SW480 (cell line): ENCODE measurements at places on chromosomes 5 and 9.

GRCh38 chr5:14035859-14036503 is 91.5 kb upstream of the DNAH5 start:
- peak; percentile 98 for DNase-seq

DNA sequence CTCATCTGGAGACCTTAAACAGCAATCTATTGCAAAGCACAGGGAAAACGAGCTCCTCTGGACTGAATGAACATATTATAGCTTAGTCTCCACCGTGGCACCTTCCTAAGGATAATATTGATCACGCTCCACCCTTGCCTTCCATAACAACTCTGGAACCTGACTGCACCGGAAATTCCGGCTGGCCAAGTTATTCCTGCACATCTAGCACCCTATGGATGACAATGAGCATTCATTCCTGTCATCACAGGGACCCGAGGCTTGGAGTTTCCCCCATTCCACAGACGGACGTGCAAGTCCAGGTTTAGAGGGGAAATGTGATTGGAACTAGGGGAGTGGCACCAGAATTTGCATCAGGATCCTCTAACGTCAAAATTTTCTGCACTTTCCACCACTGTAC is 27.5 kb downstream of the STK10 start:
- no peak for DNase-seq

- DNase-seq, result no peak
These were observed 363.5 kb downstream of the CDH9 start for GRCh38 chr5:26674846-26675245.

DNA sequence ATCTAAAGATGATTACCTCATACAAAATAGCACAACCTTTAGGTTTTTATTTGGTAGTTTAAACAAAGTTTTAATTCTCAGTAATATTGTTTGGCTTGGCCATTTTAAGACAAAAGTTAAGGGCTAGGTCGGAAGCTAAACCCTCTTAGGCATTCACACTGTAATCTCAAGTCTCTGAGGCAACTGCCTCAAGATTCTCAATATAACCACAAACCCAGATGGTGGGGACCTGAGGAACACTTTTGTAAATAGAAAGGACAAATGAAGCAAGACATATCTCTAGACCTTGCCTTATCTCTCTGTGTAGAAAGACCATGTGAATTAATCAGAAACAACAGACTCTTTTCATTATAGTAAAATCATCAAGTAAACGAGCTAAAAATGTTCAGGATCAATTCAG is 500.2 kb upstream of the CDH6 start:
- DNase-seq, result no peak

DNA sequence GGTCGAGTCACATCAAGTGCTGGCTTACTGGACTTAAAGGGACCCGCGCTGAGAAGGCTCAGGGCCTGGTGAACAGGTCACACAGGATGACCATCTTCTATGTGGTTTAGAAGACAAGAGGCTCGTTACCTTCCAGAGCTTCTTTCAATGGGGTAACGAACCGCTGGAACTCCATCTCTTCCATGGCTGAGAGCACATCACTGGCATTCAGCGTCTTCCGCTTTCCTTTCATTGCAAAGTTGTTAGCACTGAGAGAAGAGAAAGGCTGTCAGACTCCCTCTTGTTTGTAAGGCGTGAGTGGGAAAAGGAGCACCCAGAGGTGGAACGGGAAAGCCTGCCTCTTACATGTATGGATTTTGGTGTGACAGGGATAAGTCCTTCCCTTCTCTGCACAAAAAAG is 994 bp downstream of the POLE3 start:
- DNase-seq, result no peak

- peak; percentile 4 for DNase-seq
These were observed 24.2 kb downstream of the POU5F2 start for GRCh38 chr5:93717162-93717561.

GRCh38 chr5:106875591-106876297 is 795.0 kb downstream of the EFNA5 start:
- no peak for DNase-seq

DNA sequence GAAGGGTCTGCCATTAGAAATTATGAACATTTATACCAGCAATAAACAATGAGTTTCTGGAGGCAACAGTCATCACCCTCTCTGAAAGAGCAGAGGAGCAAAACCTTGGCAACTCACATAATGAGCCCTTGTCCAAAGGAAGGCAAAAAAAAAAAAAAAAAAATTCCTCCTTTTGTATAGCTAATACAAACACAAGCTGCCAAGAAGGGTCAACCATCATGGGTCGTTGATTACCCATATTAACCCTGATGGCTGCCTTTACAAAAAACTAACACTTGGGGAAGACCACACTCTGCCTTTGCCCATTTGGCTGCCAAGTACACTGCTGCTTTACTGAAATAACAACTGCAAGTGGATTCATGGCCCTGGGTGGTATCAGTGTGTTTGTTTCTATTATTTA is 272.7 kb downstream of the ADAMTSL1 start:
- no peak for DNase-seq

- DNase-seq, result peak; percentile 67
These were observed 23.8 kb downstream of the KLF4 start for GRCh38 chr9:107465467-107466451.

GRCh38 chr5:143254819-143255218 is 148.7 kb downstream of the NR3C1 start:
- no peak for DNase-seq

DNA sequence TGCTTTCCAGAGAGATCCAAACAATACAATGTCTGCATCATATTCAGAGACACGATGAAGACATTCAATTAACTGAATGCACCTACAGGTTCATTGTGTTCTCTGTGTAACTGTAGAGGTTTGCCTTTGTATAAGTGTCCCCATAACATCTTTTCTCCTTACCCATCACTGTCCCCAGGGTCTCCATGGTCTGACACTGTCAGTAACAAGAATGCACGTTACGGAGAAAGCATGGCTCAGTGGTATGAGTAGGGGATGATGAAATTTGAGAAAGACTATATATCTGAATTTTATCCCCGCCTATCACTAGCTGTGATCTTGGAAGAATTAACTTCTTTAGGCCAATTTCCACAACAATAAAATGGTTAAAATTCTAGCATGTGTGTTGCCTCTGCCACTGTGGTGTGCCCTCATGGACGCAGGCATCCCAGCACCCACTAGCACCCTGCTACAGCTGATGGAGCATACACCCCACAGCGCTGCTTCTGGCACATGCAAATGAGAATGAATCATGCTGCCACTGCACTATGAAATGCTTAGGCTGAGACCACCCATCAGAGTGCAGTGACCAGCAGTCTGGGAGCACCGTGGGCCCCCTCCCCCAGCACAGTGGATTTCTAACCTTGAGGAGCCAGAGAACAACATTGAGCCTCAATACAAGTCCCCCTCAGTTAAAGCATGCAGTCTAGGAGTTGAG is 54.3 kb downstream of the RGMB start:
- DNase-seq, result no peak

GRCh38 chr5:159410480-159410879 is 80.2 kb upstream of the IL12B start:
- DNase-seq, result no peak

DNA sequence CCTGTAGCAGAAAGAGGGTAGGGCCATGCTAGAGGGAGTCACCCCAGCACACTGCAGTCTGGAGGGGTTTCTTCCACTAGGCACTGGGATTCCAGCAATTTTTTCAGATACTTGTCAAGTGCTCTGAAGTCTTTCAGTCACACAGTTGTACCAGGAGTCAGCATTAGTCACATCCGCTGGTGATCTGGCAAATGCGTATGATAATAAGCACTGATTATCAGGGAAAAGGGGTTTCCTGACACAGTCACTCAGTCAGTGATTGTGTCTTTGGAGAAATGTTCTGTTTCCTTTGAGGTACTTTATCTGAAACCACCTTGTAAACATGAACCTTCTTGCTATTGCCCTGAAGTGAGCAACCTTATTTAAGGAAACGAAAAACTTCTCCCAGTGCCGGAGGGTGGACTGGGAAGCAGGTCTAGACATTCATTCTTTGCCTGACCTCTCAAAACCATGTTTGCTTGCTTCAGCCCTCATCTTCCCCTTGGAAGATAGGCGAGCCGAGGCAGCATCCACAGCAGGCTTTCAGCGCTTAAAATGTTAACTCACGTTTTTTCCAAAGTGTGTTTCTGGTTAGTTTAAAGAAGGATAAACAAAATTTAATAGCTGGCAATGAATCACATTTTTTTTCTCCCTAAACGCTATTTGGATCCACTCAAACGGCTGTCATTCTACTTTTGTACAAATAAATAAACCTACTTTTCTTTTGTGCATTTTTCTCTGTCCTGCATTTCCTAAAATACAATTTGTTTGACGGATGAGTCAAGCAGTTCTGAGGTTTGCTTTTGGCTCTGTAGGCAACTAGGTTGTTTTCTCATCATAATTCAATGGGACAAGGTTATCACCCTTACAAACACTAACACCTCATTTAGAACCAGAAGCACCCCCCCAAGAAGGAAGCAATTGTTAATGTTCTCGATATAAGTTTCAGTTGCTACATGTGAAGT is 77.7 kb downstream of the FOXD1 start:
- DNase-seq, result peak; percentile 47

- no peak for DNase-seq
These were observed 132.1 kb upstream of the RUSC2 start for GRCh38 chr9:35357826-35358225.

DNA sequence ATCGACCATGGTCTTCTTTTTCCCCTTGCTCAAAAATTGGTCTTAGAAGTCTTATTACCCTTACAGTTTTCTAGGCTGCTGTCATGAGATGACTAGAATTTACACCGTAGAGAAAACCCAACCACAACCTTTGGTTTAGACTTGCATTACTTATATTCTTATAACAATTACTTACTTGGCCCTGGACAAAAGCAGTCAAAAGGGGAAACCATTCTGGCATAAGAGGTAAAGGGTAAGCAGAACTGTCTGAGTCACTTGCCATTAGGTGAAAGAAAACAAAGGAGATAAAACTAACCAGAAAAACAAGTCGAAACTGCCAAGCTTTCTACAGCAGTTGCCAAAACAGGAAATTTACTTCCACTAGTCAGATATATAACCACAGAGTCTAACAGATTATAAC is 17.9 kb downstream of the TMEM245 start:
- no peak for DNase-seq

- no peak for DNase-seq
These were observed 20.7 kb upstream of the IL17B start for GRCh38 chr5:149399775-149400174.

DNA sequence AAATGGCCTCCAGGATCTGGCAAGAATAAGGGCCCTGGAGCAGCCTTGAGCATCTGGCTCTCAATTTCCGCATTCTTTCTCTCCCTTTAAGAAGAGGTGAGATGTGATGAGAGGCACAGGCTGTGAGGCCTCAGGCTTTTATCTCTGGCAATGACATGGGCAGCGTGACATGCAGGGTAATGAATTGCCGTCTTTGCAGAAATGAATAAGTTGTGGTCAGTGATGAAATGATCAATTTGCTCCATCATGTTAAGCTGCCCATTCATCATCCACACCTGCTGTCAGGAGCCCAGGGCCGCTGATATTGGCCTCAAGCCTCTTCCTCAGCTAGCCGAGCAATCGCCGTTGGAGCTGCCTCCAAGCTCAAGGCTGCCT is 265.3 kb downstream of the TRIM32 start:
- no peak for DNase-seq

DNA sequence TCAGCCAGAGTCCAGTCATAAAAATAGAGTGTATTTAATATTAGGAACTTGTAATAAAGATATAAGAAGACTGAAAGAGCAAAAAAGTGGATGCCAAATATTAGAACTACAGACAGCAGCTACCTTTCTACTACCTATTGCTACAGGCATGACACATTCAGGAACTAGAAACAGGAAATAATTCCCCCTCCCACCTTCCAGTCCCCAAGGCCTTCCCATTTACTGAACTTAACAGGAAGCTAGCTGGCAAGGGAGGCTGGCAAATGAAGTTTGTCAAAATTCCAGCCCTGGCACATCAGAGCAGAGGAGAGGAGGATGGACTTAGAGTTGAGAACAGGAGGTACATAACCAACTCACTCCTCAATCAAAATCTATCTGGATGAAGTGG is 50.2 kb upstream of the RIC1 start:
- DNase-seq, result no peak

DNA sequence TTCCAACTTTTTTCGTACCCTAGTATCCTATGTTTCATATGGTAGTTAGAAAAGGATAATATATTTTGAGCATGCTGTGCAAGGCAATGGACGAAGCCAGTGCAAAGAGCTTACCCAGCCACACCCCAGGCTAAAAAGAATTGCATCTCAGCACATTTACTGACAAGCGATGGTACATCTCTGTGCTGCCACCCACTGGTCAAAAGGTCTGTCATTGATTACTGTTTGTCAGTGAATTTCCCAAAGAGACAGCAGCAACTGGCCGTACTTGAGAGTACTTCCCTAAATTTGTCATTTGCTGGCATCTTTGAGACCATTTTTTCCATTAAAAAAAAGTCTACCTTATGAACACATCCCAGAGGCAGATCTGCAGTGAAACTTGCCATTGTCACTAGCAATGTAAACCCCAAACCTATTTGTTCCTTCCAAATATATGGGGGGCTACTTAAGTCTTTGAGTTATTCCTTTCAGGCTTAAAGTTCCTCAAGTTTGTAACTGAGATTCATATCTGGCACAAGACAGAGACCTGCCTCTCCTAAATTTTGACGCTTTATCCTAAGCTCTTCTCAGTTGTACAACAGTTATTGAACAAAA is 184.3 kb downstream of the CTNND2 start:
- peak; percentile 75 for DNase-seq

GRCh38 chr9:91177081-91177480 is 184.6 kb downstream of the AUH start:
- no peak for DNase-seq

- DNase-seq, result peak; percentile 54
These were observed 7.2 kb upstream of the RPL26L1 start for GRCh38 chr5:172952034-172952511.

DNA sequence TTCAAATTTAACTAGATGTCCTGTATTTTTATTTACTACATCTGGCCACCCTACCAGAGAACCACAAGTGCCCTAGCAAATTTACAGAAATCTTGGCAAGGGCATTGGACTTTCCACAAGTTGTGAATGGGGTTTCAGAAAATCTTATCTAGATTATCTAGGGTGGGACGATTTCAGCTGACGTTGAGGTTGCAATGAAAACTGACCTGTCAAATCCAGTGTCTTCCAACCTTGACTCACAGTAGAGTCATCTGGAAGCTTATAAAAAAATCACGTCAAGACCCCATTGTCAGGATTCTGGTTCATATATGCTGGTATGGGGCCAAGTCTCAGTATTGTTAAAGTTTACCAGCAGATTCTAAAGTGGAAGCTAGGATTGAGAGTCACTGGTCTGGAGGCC is 109.6 kb upstream of the ACTBL2 start:
- no peak for DNase-seq

GRCh38 chr9:125521462-125522327 is 185.3 kb downstream of the MAPKAP1 start:
- DNase-seq, result peak; percentile 76
